ENCODE measurements at places on chromosomes 3 and 15.

GRCh38 chr3:179488213-179488612 is 36.9 kb upstream of the GNB4 start:
- no peak for DNase-seq

DNA sequence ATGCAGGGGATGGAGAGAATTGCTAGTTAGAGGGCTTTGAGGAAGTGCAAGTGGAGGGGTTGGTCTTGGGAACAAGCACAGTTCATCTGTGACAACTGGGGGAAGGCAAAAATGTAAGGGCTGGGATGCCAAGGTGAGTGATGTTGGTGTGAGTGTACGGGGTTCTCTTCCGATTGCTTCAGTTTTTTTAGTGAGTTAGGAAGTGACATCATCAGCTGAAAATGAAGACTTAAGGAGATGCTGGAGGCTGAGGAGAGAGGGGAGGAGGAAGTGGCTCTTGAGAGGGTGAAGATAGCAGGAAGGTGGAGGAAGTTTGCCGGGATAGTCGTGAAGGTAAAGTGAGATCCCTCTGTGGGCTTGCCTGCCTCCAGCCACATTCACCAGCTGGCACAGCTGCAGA is 12.7 kb downstream of the TICRR start:
- DNase-seq, result no peak

DNA sequence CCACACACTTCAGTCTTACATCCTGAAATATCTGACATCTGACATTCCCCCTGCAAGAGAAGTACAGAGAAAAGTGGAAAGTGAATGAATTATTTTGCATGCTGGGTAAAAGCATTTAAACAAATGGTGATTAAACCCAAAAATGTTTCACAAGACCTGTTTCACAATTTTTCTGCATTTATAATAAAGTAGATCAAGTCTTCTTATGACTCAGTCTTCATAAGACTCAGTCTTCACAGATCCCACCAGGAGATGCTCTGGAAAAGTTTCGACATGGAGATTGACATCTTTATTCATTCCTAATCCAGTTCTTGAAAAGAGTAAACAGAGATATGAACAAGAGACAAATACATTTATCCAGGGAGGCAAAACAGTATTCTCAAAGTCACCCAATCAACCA is 13.2 kb upstream of the EDC3 start:
- DNase-seq, result no peak

DNA sequence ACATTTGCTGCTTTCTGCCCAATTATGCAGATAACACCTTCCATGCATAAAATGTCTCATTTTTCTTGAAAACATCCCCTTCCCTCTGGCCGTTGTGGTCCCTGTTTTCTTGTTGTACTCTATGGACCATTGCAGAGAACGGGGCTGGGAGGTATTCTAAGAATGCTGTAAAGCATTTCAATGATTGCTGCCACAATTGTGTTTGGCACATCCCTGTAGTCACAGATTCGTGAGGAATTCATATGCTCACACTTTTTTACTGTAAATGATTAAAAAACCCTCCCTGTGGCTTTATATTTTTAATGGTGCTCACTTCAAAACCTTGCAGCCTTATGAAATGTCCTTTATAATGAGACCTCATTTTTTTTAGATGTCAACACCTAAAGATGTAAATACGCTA is 207.2 kb upstream of the GBE1 start:
- no peak for DNase-seq

- DNase-seq, result no peak
These were observed 2.6 kb upstream of the FOXP1 start for GRCh38 chr3:71585887-71586809.

GRCh38 chr15:99275525-99276128 is 24.3 kb downstream of the LRRC28 start:
- DNase-seq, result no peak
